ENCODE measurements at places on chromosomes 11 and 22.

- no peak for DNase-seq
Measured at GRCh38 chr11:12170984-12171383, 60.6 kb downstream of the MICAL2 start.

DNA sequence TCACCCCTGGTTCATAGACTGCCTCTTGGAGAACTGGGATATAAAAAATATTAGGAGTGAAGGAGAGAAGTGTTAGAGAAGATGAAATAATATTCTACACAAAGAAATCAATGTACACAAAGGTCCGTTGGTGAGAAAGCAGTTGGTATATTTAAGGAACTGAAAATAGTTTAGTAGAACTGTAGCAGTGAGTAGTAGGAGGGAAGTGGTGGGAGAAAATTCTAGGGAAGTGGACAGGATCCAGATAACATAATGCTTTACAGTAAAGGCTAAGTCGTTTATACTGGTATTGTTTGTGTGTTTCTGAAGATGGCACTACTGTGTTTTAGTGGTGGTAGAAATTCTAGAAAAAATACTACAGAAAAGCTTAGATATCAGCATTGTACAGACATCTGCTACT, 120.8 kb upstream of the CHORDC1 start:
- no peak for DNase-seq

DNA sequence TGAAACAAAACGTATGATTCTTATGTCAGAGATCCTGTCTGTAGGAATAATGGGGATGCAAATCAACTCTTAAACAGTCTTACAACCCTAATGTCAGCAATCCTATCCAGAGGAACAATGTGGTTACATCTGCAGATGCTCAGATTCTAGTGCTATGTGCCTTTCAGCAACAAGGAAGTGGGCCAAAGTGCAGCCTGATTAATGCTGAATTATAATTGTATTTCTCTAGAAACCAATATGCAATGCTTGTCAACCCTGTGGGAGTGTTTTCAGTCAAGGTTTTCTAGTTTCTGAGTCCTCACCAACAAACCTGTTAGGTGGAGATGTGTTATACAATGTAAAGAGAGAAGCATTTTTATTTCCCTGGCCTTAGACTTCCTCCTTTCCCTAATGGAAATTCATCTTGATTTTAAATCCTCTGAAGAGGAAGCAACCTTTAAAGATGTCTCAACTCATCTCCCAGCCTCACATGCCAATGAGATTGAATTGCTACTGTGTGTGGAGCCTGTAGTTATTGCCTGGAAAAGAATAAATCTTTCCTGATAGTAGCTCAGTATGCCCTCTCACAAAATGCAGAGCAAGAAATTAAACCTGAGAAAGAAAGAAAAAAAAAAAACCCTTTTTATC, 26.2 kb upstream of the TMEM123 start:
- no peak for DNase-seq

GRCh38 chr22:25726241-25726640, 15.7 kb upstream of the MYO18B start:
- no peak for DNase-seq

GRCh38 chr11:14376920-14377319, 17.9 kb upstream of the RRAS2 start:
- DNase-seq = no peak

GRCh38 chr11:47270331-47271271, 668 bp downstream of the MADD start:
- peak; percentile 50 for DNase-seq

- no peak for DNase-seq
Measured at GRCh38 chr11:7292922-7293321, 41.2 kb downstream of the SYT9 start.

- DNase-seq = no peak
Measured at GRCh38 chr11:68912254-68912653, 8.6 kb downstream of the IGHMBP2 start.
